ENCODE measurements at places on chromosomes 7 and 10.
A peak's percentile ranks its signal among the peaks of the same experiment; 100 is the strongest.

DNA sequence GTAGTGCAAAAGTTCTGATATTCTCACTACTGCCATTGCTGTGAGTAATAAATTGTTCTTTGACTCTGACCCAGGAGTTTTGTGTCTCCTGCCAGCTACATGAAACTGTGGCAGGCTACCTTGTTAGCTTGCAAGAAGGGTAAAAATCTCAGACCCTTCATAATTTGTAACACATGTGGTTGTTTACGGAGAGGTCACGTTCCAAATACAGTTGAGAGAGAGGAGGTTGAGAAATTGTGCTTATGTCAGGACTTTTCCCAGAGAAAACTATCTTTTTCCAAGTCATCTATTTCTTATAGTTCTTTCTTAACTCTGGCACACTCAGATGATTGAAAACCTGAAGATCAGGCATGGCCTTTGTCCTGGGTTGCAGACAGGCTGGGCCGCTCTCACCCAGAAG, 114.4 kb upstream of the SVIL start:
- no peak for DNase-seq

- no peak for DNase-seq
Measured at GRCh38 chr7:105413887-105414437, 25.2 kb upstream of the SRPK2 start.

GRCh38 chr10:113019096-113019495, 69.0 kb downstream of the TCF7L2 start:
- no peak for DNase-seq

DNA sequence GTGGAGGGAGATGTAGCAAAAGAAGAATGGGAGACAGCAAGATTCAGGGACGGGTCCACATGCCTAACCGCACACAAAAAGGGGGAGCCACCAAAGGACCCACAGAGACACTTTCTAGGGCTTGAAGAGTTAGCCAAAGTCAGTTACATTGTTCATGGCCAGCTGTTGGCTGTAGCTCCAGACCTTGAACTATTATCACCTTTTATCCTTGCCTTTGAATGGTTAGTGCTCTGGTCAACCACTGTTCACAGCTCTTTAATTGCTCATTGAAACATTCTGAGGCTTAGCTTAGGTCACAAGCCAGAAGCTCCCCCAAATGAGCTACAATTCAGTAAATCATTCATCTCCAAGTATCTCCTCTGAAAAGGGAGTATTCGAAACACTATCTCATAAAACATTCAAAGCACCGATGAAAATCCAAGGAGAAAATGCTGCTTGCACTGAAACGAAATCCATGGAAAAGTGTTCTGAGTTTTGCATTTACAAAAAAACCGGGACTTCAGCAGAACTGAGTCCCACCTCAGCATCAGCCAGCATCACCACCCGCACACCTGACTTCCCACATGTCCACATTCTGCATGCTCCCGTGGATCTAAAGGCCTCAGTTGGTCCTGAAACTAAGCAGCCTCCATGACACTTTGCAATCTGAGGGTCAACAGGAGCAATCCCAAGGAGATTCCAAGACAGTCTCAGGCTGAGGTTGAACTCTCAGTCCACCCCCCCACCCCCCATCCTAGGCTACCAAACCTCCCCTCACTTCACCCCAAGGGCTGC, 4.0 kb downstream of the SORBS1 start:
- DNase-seq: no peak

DNA sequence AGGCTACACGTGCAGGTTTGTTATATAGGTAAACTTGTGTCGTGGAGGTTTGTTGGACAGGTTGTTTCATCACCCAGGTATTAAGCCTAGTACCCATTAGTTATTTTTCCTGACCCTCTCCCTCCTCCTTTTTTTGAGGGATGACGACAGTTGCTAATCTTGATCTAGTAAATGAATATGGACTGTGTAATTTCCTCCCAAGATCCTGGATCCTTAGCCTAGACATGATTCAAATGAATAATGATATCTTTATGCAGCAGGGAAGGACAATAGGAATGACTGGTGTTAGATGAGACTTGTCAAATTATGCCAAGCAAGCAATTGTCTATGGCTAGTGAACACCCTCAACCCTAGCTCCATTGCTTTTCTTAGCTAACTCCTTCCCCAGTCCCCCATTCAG, 156.2 kb downstream of the PLPP4 start:
- DNase-seq: no peak

- no peak for DNase-seq
Measured at GRCh38 chr10:4407783-4408182, 418.2 kb upstream of the AKR1E2 start.

GRCh38 chr7:100509231-100509630, 25.5 kb downstream of the NYAP1 start:
- no peak for DNase-seq

DNA sequence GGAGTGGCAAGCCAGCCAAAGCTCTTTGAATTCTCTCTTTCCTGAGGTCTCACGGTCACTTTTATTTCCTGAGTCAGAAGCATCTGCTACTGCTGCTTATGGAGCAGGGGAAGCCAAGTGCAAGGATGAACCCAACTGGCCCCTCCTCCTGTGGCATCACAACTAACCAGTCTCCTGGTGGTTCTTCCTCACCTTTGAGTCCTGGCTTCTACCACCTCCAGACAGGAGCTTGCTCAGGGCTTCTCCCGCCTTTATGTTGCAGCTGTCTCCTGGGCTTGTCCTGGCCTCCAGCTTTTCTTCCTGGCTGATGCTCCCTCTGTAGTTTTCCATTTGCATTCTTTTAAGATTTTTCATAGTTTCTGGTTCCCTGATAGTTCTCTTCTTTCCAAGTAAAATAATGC, 349.7 kb upstream of the NRP1 start:
- DNase-seq: no peak

- DNase-seq: no peak
Measured at GRCh38 chr10:113125612-113126011, 175.6 kb downstream of the TCF7L2 start.

DNA sequence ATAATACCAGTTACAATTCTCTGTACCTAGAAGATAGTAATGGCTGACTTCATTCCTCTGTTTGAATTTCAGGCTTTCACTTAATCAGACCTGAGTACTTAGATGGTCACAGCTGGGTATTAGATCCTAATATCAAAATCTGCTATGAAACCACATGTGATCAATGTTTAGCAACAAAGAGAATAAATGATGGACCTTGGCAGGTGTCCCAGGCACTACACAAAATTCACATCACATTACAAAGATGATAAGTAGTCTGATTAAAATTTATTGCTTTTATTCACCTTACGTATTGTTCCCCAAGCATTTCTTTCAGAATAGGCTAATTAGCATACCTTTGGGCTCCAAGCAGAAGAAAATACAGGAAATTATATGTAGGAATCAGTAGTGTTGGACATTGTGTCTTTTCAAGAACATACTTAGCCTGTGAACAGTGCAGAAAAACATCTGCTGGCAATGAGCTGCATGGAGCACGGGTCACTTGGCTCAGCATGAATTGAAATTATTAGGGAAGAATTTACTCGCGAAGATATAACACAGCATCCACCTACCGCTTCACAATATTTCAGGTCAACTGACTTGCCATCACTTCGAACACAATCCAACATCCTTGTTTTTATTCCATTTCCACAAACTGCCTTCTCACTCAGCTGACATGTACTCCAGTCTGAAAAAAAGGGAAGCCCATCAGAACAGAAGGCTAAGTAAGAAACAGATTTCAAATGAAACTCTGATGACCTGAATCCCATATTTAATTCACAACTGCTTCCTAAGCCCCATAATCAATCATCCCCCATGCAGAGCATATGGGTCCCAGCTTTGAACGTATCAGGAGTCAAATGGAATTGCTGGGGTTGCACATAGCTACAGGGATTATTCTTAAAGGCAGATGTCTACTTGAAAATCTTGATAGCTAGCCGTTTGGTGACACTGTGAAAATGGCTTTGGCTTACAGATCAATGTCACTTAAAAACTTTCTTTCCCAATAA, 421.0 kb downstream of the THSD7A start:
- DNase-seq: peak; percentile 79

GRCh38 chr7:51593628-51594027, 277.0 kb upstream of the COBL start:
- peak; percentile 77 for DNase-seq

DNA sequence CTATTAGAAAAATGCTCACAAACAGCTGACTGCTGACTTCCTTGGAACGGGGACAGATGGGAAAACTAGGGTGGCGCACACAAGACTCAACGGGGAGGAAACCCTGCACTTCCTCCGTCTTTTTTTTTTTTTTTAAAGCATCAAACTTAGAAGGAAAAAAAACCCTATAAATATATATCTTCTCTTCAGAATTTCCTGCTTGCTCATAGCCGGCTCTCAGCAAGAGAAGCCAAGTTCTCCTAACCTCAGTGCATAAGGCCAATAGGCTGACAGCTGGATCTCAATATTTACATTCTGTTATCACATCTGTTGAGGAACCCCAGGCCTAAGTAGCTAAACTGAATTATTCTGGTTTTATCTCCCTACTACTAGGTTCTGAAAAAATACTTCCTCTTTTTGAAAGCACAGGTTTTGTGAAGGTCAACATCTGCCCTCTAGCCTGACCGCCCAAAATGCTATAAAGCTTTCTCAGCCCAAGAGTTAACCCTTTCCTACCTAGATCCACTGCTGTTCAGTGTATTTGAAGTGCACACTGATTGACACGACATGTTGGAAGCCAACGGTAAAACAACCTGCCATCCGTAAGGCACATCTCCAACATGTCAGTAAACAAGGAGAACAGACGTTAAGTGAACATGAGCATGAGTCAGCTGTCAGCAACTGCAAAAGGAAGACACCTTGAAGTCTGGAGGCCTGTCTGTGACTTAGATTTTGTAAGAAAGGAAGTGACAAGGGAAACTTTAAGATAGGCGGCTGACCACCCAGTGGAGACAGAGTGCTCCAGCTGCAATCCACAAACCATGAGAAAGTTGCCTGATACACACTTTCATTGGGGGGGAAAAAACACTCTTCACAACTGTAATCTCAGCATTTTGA, 83.8 kb downstream of the EBLN1 start:
- peak; percentile 27 for DNase-seq

GRCh38 chr10:123858077-123858681, 33.4 kb downstream of the CPXM2 start:
- peak; percentile 29 for DNase-seq

DNA sequence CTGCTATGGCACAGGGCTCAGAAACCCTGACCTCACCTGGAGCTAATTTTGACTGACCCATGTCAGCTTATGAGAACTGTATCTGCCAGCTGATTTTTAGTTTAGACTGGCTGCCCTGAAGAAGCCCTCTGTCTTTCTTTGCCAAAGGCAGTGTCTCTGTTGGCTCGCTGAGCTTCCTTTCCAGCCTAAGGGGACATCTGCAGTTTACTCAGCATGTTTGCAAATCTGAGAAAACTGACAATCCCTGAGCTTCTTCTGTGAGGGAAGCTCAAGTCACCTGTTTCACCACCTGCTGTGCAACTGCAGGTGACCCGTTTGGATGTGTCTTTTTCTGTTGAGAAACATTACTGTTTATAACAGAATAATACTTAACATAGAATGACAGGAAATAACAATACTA, 46.0 kb downstream of the PRKAR2B start:
- no peak for DNase-seq

- DNase-seq: no peak
Measured at GRCh38 chr10:12566161-12567115, 217.1 kb downstream of the CAMK1D start.

GRCh38 chr10:107033799-107034422, 130.6 kb downstream of the SORCS1 start:
- no peak for DNase-seq

- no peak for DNase-seq
Measured at GRCh38 chr10:59991117-59991516, 84.8 kb upstream of the CCDC6 start.

GRCh38 chr7:132654150-132654549, 77.9 kb upstream of the PLXNA4 start:
- DNase-seq: no peak

GRCh38 chr7:2522780-2523433, 3.3 kb downstream of the LFNG start:
- no peak for DNase-seq

DNA sequence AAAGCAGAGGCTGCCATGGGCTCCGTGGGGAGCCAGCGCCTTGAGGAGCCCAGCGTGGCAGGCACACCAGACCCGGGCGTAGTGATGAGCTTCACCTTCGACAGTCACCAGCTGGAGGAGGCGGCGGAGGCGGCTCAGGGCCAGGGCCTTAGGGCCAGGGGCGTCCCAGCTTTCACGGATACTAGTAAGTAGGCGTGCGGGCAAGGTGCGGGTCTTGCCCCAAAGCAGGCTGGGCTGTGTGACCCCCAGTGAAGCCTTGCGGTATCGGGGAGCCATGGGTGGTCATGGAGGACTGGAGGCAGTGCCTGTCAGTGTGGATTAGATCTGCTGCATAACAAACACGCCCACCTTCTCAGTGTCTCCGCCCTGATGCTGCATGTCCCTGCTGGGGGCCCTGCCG, 5.1 kb downstream of the SLC29A4 start:
- DNase-seq: no peak

DNA sequence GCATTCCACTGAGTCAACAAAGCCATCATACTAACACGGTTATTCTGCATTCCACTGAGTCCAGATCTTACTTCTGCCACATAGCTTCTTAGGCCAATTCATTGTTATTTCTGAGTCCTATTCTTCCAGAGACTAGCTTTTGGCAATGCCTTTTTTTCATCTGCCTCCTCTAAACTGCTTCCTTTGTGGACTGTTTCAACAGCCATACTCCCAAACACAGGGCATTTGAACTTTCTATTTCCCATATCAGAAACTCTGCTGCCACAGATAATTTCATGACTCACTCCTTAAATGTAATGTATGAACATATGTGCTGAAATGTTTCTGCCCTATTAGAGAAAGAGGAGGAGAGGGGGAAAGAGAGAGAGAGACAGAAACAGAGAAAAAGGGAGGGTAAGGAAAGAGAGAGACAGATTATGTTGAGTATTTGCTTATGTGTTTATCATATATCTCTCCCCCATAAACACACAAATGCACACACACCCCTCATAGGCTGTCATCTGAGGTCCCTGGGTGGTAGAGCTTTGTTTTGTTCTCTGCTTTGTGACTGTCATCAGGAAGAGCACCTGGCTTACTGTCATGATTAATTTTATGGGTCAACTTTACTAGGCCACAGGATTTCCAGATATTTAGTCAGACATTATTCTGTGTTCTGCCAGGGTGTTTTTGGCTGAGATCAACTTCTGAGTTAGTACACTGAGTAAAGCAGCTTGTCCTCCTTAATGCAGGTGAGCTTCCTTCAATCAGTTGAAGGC, 308.0 kb upstream of the KCND2 start:
- DNase-seq: no peak

GRCh38 chr10:58511765-58512490, 744 bp upstream of the BICC1 start:
- DNase-seq: no peak

- DNase-seq: no peak
Measured at GRCh38 chr10:86944471-86944870, 12.9 kb downstream of the MMRN2 start.

- peak; percentile 28 for DNase-seq
Measured at GRCh38 chr7:135274495-135275268, 41.0 kb downstream of the STRA8 start.

DNA sequence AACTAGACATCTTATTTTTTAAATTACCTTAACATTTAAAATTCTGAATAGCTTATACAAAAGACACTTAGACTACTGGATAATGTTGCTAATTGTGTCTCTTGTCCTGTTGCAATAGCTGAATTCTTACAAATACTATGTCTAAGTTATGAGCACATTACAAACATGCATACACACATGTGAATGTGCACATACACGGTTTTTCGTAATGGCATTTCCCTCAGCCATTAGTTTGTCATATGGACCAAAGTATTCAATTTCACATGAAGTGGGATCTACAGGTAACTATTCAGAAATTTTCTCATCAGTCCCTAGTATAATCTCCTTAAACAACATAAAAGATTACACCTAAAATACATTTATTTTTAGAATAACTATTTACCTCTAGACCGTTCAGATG, 178.6 kb upstream of the BET1 start:
- DNase-seq: no peak
